Esophagus muscularis mucosa (tissue), 4 donors: ENCODE measurements at places on chromosomes 12 and 14. TPM values are rescaled to one million over a fixed set of nuclear protein-coding genes. Genes with fewer than 3 reads are reported as not detected.

- DNase-seq: no peak
- no peak overlapping the region for H3K4me3 ChIP-seq
- H3K27me3 ChIP-seq: no peaks in the 10 kb centered on the region
- H3K27ac ChIP-seq: no peak overlapping the region
- no peaks in the 10 kb centered on the region for H3K36me3 ChIP-seq
Measured at GRCh38 chr12:66409195-66409871, 107.0 kb downstream of the HELB start.

The TAS2R50 gene
- total RNA-seq: 1.2 TPM

DNA sequence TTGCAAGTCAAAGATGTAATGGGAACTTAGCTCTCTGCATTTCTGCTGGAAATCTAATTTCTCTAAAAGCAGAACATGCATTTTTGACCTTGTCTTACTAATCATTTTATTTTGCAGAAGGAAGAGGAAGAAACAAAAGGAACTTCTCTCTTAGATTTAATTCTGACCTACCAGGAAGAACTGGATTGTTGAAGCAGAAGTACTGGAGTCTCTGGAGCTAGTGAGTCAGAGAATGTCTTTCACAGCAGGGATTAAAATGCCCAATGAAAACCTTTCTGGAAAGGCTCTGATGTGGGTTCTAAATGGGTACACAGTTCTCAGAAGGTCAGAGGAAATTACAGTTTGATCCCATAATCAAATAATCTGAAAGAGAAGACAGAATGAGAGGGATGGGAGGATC lies 70.8 kb upstream of the GNG2 start:
- no peak for DNase-seq
- H3K27me3 ChIP-seq: no peaks in the 10 kb centered on the region
- no peak overlapping the region for H3K27ac ChIP-seq
- H3K4me3 ChIP-seq: no peak overlapping the region
- H3K4me1 ChIP-seq: peaks cover 15% of the 10 kb centered on the region

DNA sequence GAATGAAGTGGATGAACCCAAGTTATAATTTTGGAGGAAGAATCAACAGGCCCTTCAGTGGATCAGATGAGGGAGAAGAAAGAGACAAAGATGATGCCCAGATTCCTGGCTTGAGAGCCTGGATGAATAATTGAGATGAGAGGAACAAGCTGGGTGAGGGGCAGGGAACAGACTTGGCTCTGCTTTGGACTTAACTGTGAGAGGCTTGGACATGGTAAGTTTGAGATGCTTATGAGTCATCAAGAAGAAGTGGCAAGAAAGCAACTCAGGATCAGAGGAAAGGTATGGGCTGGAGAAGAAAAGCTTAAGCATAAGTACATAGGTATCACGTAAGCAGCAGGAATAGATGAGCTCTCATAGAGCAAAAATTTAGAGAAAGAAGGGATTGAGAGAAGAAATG lies 55.3 kb downstream of the FIGNL2 start:
- H3K27ac ChIP-seq: no peak overlapping the region
- H3K4me1 ChIP-seq: no peaks in the 10 kb centered on the region
- DNase-seq: no peak
- H3K27me3 ChIP-seq: no peaks in the 10 kb centered on the region
- H3K4me3 ChIP-seq: no peak overlapping the region

- H3K27me3 ChIP-seq: no peaks in the 10 kb centered on the region
- H3K27ac ChIP-seq: no peak overlapping the region
- H3K36me3 ChIP-seq: no peaks in the 10 kb centered on the region
- DNase-seq: no peak
Measured at GRCh38 chr12:13891902-13892301, 89.5 kb downstream of the GRIN2B start.

The KRT79 gene
- not detected for total RNA-seq

DNA sequence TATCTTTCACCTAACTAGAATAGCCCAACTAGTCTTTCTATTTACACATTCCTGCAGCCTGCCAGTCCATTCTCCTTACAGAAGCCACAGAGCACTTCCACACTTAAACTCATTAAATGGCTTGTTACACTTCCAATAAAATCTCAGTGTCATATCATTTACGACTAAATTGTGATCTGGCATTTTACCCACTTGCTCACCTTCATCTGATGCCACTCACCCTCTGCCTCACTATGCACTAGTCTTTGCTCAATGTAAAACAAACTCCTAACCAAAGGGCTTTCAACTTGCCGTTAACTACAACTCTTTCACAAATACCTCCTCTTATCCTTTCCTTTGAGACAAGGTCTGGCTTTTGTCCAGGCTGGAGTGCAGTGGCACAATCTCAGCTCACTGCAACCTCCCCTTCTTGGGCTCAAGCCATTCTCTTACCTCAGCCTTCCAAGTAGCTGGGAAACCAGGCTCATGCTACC lies 24.1 kb downstream of the YAF2 start:
- H3K27ac ChIP-seq: no peak overlapping the region
- no peak overlapping the region for H3K4me3 ChIP-seq
- H3K4me1 ChIP-seq: peaks cover 9% of the 10 kb centered on the region
- peaks cover 4% of the 10 kb centered on the region for H3K36me3 ChIP-seq
- DNase-seq: no peak

- no peak for DNase-seq
- no peaks in the 10 kb centered on the region for H3K27me3 ChIP-seq
- H3K4me1 ChIP-seq: no peaks in the 10 kb centered on the region
Measured at GRCh38 chr14:38385836-38386235, 129.9 kb upstream of the CLEC14A start.

The NEUROD4 gene
- total RNA-seq: not detected

DNA sequence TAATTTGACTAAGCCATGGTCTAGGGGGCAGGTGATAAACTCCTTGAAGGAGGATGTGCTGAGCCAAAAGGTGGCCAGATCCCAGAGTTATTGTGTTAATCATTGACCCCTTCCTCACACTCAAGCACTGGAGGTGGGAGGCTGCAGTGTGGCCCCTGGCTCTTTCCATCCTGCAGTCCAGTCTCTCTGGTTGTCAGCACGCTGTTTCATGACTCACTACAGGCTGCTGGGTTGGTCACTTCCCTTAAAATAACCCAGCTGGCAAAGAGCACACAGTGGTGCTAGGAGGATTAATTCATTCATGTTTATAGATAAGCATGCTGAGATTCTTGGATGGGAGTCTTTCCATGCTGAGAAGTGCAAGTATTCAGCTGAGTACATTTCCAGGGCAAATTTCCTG lies 228.9 kb downstream of the ANO2 start:
- H3K36me3 ChIP-seq: no peaks in the 10 kb centered on the region
- no peak for DNase-seq
- no peak overlapping the region for H3K27ac ChIP-seq
- no peaks in the 10 kb centered on the region for H3K27me3 ChIP-seq

The PRR13 gene
- total RNA-seq: 65.9 TPM

- no peaks in the 10 kb centered on the region for H3K4me1 ChIP-seq
- H3K27ac ChIP-seq: no peak overlapping the region
- no peak for DNase-seq
- no peaks in the 10 kb centered on the region for H3K36me3 ChIP-seq
- H3K4me3 ChIP-seq: no peak overlapping the region
Measured at GRCh38 chr12:81597928-81598604, 161.1 kb downstream of the PPFIA2 start.

GRCh38 chr12:84911271-84912197 lies 1.1 kb downstream of the SLC6A15 start:
- H3K27me3 ChIP-seq: peaks cover 50% of the 10 kb centered on the region
- DNase-seq: no peak
- peaks cover 27% of the 10 kb centered on the region for H3K4me1 ChIP-seq
- H3K27ac ChIP-seq: no peak overlapping the region
- H3K4me3 ChIP-seq: peak overlapping the region; percentile 57

DNA sequence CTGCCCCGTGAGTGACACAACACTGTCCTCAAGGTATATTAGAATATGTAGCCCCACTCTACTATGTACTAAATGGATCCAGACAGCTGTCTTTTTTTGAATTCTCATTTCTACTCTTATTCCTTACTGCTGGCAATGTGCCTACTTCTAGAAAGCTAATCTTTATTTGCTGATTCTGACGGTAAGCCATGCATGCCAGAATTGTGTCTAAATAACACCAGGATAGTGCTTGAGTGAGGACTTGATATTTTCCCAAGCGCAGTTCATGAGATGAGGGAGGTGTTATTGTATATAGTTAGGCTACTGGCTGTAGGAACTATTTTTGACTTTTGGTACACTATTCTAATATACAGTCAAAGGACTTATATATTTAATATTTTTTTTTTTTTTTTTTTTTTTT lies 316.2 kb upstream of the NAV3 start:
- H3K27me3 ChIP-seq: no peaks in the 10 kb centered on the region
- no peak overlapping the region for H3K27ac ChIP-seq
- no peaks in the 10 kb centered on the region for H3K36me3 ChIP-seq

The WIF1 gene
- total RNA-seq: not detected

The FAM222A gene
- total RNA-seq: 0.42 TPM

DNA sequence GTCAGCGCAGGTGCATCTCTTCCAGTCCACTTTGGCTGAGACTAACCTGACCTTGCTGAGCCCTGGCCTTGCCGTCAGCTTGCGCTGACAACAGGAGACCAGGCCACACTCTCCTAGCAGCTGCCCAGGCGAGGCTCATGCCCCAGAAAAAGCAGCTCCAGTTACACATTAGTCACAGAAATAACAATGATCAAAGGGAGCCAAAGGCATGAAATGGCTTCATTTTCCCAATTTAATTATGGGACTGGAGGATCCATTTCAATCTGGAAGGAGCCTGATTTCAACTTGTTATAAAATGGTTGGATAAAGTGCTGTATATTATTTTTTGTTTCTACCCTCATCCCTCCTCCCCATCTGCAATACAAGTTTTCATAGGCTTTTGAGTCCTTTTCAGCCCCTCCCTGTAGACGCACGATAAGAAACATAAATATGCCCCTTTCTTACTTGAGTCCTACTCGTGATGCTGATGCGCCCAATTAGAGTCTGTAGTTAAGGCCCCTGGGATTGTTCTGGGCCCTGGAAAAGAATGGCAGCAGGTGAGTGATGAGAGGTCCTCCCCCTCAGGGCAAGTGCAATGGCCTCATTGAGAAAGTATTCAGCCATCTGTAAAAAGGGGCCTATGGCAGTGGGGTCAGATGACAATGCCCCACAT lies 376.0 kb downstream of the C12orf75 start:
- no peak for DNase-seq
- H3K36me3 ChIP-seq: no peaks in the 10 kb centered on the region
- H3K4me1 ChIP-seq: peaks cover 12% of the 10 kb centered on the region
- no peak overlapping the region for H3K4me3 ChIP-seq

DNA sequence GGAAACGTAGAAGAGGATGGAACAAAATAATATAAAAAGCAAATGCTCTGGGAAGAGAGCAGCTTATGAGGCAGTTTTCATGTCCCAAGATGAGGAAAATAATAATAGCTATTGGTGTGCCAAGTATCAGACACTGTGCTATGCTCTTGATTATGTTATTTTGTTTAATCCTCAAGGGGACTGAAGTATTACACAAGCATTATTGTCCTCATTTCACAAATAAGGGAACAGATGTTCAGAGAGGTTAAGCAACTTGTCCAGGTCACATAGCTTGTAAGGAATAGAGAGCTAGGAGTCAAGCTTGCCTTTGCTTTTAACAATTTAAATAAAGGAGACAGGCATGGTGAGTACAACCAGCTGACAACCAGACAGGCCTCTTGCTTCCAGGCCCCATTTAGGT lies 26.9 kb upstream of the LTBP2 start:
- H3K27me3 ChIP-seq: no peaks in the 10 kb centered on the region
- H3K4me1 ChIP-seq: peaks cover 26% of the 10 kb centered on the region
- no peaks in the 10 kb centered on the region for H3K36me3 ChIP-seq
- no peak for DNase-seq

The AJUBA gene
- 7.0 TPM for total RNA-seq

GRCh38 chr14:54781961-54782750 lies 120.5 kb downstream of the GCH1 start:
- H3K27ac ChIP-seq: no peak overlapping the region
- H3K4me3 ChIP-seq: no peak overlapping the region
- peaks cover 58% of the 10 kb centered on the region for H3K36me3 ChIP-seq
- no peaks in the 10 kb centered on the region for H3K27me3 ChIP-seq

The TRAFD1 gene
- 33.4 TPM for total RNA-seq

- H3K36me3 ChIP-seq: no peaks in the 10 kb centered on the region
- no peak overlapping the region for H3K4me3 ChIP-seq
- H3K27ac ChIP-seq: no peak overlapping the region
- no peak for DNase-seq
- no peaks in the 10 kb centered on the region for H3K27me3 ChIP-seq
Measured at GRCh38 chr14:55518391-55518790, 61.6 kb upstream of the KTN1 start.

DNA sequence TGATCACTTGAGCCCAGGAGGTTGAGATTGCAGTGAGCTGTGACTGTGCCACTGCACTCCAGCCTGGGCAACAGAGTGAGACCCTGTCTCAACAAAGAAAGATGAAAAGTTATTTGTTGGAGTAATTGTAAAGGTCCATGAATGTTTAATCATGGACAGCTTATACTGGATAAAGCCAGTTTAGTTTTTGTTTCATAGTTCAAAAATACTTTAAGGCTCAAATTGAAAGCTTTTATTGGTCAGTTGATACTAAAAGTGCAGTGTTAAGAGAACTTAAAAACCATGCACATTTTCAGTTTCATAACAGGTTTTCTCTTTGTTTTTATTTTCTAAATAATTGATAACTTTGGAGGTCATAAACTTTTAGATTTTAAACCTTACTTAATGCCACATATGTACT lies 108.4 kb downstream of the MON2 start:
- H3K27me3 ChIP-seq: no peaks in the 10 kb centered on the region
- no peak for DNase-seq
- no peak overlapping the region for H3K27ac ChIP-seq

- peaks cover 38% of the 10 kb centered on the region for H3K4me1 ChIP-seq
- H3K27me3 ChIP-seq: no peaks in the 10 kb centered on the region
- no peak overlapping the region for H3K27ac ChIP-seq
- no peak for DNase-seq
Measured at GRCh38 chr14:100903134-100903468, 421 bp downstream of the RTL1 start.

The PKP2 gene
- 1.3 TPM for total RNA-seq

DNA sequence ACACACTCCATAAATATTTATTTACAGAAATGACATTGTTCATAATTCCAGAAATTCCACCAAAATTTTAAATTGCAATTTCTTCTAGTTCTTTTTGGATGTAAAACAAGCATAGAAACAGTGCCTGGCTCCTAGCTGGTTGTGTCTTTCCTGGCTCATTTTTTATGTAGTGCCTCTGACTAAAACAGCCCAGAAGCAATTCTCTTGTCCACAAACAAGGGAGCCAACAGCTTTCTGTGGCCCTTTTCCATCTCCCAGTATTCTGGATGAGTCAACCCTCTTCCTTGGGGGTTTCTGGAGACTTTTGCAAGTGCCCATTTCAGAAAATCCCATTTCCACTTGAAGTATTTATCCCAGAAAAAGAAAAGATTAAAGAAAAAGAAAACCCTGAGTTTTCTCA lies 141.4 kb downstream of the PHLDA1 start:
- H3K27me3 ChIP-seq: no peaks in the 10 kb centered on the region
- H3K27ac ChIP-seq: no peak overlapping the region
- H3K36me3 ChIP-seq: no peaks in the 10 kb centered on the region
- peaks cover 5% of the 10 kb centered on the region for H3K4me1 ChIP-seq
- no peak for DNase-seq

GRCh38 chr12:109951136-109951535 lies 45.0 kb downstream of the GIT2 start:
- no peaks in the 10 kb centered on the region for H3K27me3 ChIP-seq
- no peak for DNase-seq

- no peak for DNase-seq
- no peaks in the 10 kb centered on the region for H3K27me3 ChIP-seq
Measured at GRCh38 chr12:9241301-9241700, 33.1 kb upstream of the PZP start.
